ENCODE measurements at places on chromosomes 5 and 9.

DNA sequence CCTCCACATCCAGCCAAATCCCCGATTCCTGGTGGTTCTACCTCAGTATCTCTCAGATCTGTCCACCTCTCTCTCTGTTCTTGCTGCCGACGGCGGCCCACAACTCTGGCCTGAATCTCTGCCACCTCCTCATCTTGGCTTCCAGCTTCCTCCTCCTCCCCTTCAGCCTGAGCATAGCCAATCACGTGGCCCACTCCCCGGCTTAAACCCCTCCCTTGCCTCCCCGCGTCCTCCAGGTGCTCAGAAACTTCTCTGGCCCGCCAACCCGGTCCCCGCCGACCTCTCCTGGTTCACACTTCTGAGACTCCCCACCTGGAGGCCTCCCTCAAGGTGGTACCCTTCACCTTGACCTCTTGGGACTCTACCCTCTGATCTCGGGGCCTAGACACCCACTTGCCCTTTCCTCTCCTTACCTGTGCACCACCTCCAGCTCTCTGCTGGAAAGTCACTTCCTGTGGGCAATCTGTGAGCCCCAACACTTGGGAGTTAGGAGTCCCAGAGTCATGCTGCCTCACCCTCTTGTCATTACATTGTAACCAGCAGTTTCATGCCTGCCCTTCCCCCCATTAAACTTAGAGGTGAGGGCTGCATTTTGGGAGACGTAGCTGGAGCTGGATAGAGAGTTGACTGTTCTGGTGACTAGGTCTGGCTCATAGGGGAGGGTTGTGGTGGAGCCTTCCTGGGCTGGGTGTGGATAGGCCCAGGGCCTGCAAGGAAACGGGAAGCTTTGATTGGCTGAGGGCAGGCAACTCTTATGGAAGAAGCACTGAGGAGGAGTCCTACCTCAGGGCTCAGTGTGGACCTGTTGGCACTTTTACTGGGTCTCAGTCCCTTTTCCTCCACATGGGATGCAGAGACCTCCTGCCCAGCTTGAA is 4.5 kb upstream of the SET start:
- peak; percentile 67 for DNase-seq

DNA sequence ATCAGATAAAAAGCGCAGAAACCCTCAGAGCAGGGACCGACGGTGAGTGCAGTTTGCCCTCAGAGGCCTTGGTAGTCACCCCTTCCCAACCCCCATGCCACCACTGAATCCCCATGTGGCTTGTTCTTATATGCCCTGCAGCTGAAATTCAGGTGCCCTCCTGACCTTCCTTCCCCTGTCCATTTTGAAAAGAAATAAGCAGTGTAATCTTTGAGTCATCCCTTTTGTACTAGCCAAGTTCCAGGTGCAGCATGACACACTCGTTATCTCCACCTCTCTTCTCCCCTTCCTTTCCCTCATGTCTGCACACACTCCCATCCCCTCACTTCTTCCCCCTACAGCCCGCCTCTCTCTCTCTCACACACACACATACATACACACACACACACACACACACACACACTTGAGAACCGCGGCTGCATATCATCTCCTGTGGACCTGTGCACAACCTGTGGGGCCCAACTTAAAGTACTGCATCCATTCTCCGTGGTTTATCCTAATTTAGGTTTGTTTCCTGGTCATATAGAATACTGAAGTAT is 53.1 kb downstream of the SYK start:
- no peak for DNase-seq

DNA sequence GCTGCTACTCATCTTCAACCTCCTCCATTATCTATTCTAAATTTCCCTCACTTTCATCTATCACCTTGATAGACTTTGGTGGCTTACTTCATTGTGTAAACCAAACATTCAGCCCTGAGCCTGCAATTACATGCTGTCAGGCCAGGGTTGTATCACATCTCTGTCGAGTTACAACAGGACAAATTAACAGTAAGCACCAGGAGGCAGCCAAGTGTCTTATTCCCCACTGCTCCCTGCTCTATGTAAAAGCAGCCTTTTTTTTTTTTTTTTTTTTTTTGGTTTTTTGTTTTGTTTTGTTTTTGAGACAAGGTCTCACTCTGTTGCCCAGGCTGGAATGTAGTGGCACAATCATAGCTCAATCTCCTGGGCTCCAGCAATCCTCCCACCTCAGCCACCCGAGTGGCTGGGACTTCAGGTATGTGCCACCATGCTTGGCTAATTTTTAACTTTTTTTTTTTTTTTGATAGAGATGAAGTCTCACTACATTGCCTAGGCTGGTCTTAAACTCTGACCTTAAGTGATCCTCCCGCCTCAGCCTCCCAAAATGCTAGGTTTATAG is 15.2 kb upstream of the ZCCHC9 start:
- DNase-seq: no peak

DNA sequence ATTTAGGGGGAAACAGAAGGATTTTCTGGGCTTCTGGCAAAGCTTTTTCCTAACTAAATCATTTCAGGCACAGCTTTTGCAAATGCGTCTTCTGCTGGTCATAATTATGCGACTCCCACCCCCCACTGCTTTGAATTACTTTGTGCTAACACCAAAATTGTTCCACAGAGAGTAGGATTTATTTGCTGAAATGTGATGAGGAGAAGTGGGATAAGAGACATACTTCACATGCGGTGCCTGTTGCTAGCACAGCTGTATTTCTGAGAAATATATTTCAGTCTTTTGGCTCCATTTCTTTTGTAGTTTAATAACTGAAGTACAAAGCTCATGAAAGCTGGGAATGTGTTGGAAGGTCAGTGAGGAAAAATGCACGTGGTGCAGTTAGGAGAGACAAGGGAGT is 83.2 kb upstream of the TAS2R1 start:
- peak; percentile 83 for DNase-seq

DNA sequence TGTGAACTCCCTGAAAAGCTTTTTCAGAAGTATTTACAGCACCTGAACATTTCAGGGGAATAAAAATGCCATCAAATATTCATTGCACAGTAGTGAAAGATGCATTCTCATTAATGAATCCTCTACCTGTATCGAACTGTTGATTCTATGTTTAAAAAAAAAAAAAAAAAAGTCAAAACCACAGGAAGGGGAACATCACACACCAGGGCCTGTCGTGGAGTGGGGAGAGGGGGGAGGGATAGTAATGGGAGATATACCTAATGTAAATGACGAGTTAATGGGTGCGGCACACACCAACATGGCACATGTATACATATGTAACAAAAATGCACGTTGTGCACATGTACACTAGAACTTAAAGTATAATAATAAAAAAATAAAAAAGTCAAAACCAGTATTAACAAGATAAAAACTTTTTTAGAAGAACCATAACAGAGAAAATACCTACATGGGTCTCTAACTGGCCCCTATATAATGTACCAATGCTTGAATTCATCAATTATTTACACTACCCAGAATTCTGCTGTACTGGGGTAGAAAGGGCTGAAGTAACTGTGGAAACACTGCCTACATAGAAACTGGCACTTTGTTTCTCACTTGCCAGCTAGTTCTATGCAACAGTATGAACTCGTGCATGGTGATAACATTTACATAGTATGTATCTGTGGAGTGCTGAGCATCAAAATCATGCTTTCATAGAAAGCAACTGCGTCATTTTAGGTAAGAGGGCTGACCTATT is 48.9 kb downstream of the GNAQ start:
- DNase-seq: no peak

DNA sequence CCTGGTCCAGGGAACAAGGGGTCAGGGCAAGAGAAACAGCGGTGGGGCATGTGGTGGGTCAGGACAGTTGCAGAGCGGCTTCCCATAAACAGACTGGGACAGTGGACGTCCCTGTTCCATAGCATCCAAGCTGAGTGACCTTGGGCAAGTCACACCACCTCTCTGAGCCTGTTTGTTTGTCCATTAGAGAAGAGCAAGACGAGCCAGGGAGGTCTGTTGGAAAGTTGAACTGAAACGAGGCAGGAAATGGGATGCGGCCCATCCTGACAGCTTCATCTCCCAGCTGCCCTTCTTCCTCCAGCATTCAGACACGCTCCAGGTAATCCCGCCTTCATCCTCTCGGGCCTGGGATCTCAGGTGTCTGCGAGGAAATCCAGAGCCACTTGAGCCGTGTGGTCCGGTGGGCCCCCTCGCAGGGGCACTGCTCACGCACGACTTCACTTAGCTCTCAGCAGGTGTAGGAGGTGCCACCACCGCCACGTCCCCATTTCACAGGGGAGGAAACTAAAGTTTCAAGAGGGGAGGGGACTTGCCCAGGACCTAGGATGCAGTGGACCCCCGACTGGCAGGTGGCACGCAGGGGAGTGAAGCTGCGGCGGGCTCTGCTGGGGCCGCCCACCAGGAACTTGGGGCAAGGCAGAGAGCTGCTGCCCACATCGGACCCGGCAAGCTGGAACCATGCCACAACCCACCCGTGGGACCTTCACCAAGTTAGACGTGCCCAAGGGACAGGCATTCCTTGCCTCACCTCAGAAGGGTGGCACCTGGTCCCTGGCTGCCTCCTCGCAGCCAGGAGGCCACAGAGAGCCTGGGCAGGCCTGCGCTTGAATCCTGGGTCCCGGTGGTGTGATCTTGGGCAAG is 13.0 kb downstream of the PTGES2 start:
- peak; percentile 30 for DNase-seq

- DNase-seq: no peak
Measured at GRCh38 chr9:33956544-33956943, 92.1 kb downstream of the UBAP2 start.

- DNase-seq: no peak
Measured at GRCh38 chr5:53318303-53318702, 162.1 kb upstream of the FST start.

DNA sequence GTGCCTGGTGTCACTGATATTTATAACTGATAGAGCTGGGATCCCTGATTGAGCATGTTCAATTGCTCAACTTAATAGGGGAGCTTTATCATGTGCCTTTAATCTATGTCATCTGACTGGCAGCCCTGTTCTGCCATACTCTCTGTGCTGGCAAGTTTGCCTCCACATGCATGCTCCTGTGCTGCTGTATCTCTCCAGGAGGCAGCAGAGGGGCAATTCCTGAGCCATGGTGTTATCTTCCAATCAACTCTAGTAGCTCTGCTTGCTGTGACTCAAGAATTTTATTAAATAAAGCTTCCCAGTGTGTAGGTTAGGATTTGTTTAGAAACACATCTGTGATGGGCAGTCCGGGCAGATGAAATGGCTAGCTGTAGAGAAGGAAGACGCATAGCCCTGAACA is 642.0 kb downstream of the KIF4B start:
- DNase-seq: no peak
